Sciatic nerve (tissue), 2 donors: ENCODE measurements at places on chromosomes 7 and 10.

DNA sequence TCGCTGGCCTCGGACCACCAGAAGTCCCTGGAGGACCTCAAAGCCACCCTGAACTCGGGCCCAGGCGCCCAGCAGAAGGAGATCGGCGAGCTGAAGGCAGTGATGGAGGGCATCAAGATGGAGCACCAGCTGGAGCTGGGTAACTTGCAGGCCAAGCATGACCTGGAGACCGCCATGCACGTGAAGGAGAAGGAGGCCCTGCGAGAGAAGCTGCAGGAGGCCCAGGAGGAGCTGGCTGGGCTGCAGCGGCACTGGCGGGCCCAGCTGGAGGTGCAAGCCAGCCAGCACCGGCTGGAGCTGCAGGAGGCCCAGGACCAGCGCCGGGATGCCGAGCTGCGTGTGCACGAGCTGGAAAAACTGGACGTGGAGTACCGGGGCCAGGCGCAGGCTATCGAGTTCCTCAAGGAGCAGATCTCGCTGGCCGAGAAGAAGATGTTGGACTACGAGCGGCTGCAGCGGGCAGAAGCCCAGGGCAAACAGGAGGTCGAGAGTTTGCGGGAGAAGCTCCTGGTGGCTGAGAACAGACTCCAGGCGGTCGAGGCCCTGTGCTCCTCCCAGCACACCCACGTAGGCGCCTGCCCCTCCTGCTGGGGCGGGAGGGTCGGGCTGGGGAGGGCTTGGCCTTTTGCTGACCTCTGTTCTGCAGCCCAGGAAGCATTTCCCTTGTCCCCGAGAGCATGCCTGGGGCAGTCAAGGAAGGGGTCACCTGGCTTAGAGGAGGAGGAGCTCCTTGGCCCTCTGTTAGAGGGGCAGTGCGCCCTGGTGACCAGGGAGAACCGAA lies 77.3 kb upstream of the GTF2IRD1 start:
- DNase-seq, result no peak

DNA sequence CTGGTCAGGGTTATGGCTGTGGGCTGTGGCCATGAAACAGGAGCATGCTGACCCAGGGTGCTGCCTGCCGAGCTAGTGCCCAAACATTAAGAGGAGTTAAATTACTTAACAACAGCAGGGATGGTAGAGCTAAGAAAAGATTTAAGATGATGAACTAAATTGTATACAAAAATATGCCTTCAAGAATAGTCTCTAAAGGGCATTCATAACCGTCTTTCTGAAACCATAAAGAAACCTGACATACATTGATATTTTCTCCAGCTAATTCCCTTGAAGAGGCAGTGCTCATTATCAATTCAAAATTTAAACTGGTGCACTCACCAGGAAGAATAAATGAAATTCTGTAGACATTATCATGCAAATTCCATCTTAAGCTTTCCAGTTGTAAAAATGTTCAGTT lies 265.8 kb upstream of the TAC1 start:
- no peak for DNase-seq

DNA sequence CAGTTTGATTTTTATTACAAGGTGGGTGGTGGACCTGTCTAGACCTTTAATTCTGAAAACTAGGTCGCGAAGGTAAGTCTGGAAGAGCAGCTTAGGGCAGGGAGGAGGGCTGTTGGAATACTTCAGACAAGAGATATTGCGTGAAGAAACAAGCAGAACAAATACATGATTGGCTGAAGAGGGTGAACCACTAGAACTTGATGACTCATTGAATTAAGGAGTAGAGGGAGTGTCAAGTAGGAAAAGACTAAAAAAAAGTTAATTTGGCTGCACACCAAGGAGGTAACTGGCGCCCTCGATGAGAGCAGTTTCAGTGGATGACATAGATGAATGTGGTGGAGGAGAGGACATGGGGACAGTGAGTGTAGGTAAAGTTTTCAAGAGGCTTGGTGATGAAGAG lies 41.3 kb downstream of the WNT2 start:
- DNase-seq, result no peak

GRCh38 chr10:62225362-62225761 lies 43.3 kb downstream of the RTKN2 start:
- no peak for DNase-seq

DNA sequence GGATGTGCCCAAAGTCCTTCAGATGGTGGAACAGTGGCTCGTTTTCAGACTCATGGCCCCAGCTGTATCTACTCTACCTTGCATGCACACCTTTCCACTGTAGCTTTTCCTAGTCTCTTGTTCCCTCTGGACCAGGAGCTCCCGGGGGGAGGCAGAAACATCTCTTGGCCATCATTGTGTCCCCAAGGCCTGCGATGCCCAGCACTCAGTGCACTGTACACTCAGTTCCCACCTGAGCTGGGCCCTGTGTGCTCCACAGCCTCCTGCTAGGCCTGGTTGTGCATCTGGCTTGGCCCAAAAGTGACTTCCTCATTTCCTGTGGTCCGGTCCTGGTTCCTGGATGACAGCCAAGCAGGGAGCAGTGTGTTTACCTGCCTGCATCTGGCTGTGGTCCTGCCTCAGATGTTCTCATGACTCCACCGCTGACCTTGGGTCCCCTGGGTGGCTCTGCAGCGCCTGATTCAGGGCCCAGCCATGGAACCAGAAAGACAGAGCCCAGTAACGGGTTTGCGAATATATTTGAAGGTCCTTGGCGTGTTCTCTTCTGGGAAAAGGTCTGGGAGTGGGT lies 9.9 kb upstream of the DOCK1 start:
- DNase-seq, result no peak

DNA sequence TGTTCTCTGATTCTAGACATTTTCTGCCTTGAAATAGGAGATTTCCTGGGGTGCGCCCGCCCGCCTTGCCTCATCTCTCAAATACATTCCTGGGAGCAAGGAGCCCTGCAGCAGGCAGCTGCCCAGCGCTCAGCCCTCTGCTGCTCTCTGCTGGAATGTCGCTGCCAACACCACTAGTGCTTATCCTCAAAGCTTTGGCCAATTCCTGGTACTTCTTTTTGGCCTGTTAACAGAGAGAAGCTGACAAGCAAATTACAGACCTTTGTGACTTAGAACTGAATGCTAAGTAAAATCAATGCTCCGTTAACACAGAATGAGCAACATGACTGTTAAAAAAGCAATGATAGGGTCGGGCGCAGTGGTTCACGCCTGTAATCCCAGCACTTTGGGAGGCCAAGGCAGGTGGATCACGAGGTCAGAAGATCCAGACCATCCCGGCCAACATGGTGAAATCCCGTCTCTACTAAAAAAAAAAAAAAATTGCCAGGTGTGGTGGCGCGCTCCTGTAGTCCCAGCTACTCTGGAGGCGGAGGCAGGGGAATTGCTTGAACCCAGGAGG lies 41.9 kb upstream of the SYPL1 start:
- peak; percentile 89 for DNase-seq

DNA sequence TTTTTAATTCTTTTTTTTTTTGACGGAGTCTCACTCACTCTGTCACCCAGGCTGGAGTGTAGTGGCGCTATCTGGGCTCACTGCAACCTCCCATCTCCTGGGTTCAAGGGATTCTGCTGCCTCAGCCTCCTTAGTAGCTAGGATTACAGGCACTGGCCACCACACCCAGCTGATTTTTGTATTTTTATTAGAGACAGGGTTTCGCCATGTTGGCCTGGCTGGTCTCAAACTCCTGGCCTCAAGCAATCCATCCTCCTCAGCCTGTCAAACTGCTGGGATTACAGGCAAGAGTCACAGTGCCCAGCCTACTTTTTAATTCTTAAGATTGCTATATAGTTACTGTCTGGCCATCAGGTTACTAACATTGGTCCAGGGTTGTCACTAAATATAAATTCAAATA lies 59.6 kb downstream of the ZNF277 start:
- DNase-seq, result no peak

DNA sequence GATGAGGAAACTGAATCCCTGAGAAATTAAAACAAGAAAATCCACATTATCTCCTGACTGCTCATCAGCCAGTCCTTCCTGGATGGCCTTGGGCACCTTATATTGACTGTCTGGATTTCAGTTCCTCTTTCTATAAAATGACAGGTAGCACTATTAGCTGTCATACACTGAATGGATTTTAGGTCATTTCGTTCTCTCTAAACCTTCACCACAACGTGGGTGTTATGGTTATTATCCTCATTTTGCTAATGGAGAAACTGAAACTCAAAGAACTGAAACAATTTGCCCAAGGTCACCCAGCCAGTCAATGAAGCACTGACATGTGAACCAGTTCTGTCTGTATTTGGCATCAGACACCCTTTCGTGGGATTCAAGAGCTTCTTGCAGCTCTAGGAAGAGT lies 193.8 kb downstream of the CYP26A1 start:
- no peak for DNase-seq

DNA sequence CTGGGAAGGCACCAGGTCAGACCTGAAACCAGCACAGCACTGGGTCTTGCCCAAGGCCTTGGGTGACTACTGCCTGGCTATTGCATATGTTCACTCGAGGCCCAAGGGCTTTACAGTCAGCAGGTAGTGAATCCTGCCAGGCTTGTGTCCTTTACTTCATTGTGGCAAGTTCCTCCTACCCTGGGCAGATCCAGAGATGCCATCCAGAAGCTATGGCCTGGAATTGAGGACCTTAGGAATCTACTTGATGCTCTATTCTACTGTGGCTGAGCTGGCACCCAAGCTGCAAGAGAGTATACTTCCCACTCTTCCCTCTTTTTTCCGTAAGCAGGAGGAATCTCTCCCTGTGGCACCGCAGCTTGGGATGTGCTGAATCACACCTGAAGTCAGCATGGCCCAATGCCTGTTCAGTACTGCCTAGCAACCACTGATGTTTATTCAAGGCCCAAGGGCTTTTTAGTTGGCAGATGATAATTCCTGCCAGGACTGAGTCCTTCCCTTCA lies 246.7 kb upstream of the CTBP2 start:
- no peak for DNase-seq
